ENCODE measurements at places on chromosomes 2 and 18.

DNA sequence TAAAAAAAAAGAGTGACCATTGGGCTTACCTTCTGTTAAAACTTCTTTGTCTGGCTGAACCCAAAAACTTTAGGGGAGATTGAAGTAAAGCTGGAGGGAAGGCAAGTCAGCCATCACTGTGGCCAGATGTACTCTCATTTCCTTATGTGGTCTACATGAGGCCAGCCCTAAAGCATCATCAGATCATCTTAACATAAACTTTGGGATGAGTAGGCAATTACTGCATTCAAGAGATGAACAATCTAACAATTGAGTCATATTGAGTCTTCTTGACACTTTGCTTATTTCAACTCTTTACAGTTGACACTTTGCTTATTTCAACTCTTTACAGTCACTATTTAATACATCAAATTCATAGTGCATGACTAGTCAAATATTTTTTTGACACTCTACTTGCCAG, 155.6 kb downstream of the QPCT start:
- no peak for DNase-seq

- DNase-seq = no peak
Observed at GRCh38 chr18:31603315-31603714, 11.6 kb downstream of the TTR start.

GRCh38 chr2:100271210-100271609, 51.1 kb downstream of the LONRF2 start:
- no peak for DNase-seq

DNA sequence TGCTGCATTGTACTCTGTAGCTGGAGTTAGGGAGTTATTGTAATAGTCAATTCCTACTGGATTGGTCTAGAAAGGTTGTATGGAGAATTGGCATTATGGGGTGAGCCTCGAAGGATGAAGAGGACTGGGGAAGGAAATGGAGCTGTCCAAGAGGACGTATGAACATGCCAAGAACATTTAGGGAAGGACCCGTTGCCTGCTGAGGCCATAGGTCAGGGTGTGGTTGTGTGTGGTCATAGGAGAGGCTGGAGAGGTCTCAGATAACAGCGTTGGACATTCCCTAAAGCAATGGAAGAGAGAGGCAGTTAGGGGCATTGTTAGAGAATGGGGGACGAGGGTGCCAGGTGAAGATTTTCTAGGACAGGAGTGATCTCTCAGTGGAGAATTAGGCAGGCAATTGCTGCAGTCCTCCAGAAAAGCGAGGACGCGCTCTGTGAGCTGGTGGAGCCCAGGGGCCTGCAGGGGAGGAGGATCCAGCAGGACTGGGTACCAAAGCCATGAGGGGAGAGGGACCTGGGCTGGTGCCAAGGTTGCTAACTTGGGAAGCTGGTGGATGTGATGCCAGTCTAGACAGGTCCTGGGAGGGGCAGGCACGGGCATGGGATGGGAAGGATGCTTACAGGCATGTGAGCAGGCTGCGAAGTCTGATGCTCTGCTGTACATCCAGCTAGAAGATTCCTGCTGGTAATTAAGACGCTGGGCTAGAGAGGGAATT, 9.4 kb upstream of the PSD4 start:
- DNase-seq = no peak

GRCh38 chr2:98691303-98691702, 39.6 kb downstream of the MGAT4A start:
- no peak for DNase-seq

GRCh38 chr2:145415151-145415550, 895.2 kb upstream of the ZEB2 start:
- no peak for DNase-seq

- no peak for DNase-seq
Observed at GRCh38 chr2:23801396-23801795, 125.5 kb downstream of the ATAD2B start.

GRCh38 chr2:46563186-46563585, 83.8 kb downstream of the TMEM247 start:
- no peak for DNase-seq

DNA sequence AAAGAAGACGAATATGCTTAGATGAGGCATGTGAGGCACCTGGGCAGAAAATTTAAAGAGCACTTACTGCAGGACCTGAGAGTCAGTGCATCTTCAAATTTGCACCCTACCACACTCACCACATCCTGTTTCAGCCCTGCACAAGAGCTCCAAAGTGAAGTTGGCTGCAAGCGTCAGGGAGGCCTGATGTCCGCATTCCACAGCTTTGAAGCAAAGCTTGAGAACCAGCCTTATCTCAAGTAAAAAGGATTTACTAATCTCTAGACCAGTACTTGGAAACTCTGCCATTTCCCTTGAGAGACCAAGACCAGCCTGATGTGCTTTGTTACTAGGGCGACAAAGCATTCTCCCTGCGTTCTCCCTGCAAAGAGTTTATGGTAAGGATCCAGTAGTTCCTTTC, 3.4 kb upstream of the ASNSD1 start:
- DNase-seq = no peak

- DNase-seq = no peak
Observed at GRCh38 chr2:21819454-21819853, 695.7 kb downstream of the TDRD15 start.

DNA sequence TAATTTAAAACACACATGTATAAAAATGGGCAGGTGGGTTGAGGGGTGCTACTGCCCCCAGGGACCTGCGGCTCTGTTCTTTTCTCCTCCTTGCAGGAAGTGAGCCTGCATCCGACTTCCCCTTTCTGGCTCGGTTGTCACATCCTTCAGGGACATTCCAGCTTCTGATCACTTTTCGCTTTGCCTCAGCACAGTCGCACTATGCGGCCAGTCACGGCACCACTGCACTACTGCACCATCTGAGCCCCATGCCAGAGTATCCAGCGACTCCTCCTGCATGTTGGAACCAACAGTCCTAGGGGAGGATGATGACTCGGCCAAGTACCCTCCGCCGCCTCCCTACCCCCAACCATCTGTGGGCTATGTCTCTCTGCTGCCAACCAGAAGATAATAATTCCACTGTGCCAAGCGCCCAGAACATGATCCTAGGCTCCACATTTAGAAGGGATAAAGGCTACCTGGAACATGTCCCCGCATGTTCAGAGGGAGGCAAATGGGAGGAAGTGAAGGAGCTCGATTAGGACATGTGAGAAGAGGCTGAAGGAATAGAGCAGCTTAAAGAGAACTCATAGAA, 17.6 kb downstream of the CDC42EP3 start:
- peak; percentile 87 for DNase-seq

DNA sequence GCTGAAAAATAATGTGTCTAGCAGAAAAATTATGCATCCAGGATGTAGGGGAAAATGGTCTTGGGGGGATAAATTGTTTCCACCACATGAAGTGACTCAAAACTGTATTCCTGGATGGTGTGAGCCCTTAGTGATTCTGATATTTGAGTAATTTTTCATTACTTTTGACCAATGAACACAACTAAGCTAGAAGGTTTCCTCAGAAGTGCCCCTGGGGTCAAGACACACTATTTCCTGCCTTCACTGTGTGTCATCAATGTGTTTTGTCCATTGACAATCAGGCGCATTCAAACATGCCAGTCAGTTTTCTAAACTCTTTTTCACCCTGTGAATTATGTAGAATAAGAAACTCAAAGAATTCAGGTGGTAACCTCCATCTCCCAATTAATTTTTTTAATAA, 130.5 kb upstream of the REG3G start:
- DNase-seq = no peak

- no peak for DNase-seq
Observed at GRCh38 chr2:214904634-214905033, 95.2 kb upstream of the BARD1 start.

DNA sequence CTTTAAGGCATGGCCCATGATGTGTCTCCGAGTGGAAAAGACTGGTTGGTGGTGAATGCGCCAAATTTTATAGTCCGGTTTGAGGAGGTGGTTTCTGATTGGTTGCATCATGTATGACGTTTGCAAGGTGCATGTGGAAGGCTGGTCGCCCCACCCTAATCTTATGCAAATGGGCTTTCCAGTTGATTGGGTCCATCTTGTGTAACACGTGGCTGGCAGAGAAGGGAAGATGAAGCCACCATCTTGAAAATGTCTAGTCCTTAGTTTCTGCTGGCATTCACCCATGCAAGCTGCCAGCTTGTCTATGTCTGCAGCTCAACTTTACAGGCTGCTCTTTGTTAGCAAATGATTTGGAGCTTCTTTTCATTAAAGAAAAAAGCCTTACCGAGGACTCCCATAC, 132.2 kb downstream of the PIK3C3 start:
- DNase-seq = no peak

DNA sequence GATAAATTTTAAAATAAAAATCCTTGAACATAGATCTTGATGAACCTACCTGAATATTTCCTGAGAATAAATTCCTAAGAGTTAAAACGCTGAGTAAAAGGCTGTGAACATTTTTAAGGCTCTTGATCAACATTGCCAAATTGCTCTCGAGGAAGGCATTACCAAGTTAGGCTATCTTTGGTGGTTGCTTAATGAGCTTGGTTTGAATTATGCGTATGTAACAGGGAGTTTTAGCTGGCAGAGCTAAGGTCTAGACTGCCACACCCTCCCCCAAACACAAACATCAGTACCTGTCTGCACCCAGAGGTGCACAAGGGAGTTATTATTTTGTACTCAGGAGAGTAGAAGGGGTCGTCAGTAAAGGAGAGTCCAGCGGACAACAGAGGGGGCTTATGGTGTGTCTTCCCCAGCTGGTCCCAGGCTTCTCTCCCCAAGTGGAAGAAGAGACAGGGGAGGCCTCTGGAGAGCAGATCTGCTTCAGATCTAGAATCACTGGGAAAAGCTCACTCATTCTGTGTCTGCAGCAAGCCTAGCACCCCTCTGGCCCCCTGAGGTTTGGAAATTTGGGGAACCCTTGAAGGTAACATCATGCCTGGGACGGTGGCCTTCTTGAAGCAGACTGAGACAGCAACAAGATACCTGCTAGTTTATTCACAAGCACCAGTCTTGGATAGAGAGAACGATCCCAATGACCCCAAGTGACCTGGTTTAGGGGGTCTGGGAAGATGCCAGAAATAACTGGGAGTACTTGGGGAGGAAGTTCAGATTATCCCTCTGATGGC, 197.2 kb upstream of the ID2 start:
- no peak for DNase-seq

DNA sequence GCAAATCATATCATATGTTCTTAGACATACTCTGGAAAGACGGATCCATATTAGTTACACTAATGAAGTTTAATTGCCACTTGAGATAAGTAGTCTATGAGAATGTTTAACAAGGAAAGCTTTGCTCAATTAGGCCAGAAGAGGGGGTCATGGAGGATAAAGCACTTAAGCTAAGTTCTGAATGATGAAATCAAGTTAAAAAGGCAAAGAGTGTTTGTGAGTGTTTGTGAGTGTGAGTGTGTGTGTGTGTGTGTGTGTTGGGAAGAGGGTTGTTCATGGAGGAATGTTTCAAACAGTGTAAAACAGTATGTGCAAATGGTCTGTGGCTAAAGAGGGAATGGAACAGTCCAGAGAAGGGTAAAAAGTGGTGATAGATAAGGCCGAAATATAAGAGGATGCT, 360.9 kb downstream of the ERBB4 start:
- peak; percentile 35 for DNase-seq

DNA sequence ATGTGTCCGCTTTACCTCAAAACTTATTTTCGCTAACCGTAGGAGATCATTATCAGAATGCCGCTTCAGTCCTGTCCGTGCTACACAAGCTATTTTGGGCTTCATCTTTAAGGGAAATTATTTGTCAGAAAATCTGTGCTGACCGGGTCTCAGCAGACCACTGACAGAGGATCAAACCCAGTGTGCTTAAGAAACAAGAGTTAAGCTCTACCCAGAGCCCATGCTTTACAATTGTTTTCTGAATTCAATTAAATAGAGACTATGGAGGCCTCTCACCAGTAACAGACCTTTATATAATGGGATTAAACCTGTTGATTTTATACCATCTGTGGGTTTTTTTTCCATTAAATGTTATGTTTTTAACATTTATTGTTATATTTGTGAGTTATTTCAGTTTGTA, 1956.7 kb upstream of the PIK3C3 start:
- DNase-seq = no peak

DNA sequence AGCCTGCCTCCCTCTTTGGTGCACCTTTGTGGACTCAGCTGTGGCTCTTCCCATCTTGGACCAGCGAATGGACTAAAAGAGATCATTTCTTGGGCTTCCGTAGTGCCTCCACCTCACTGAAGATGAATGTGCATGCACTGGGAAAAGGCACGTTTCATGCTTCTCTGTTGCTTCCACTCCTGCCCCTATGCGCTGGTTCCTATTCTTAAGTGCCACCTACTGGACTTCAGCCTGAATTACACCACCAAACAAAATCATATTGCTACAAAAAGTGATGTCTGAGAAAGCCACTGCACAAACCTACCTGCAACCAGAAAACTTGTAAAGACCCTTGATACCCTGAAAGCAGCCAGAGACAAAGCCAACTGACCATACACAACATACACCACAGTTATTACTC, 695.6 kb downstream of the TSN start:
- no peak for DNase-seq

- DNase-seq = no peak
Observed at GRCh38 chr2:136072621-136073020, 45.3 kb downstream of the CXCR4 start.

- DNase-seq = no peak
Observed at GRCh38 chr2:180012523-180012922, 5.4 kb upstream of the CWC22 start.

DNA sequence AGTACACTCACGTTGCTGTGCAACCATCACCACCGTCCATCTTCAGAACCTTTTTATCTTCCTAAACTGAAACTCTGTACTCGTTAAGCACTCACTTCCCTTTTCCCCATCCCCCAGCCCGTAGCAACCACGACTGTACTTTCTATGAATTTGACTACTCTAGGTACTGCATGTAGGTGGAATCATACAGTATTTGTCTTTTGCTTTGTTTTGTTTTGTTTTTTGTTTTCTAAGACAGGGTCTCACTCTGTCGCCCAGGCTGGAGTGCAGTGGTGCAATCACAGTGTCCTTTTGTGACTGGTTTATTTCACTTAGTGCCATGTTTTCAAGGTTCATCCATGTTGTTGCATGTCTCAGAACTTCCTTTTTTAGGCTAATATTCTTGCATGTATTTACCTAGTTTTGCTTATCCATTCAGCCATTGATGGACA, 7.0 kb upstream of the TYMS start:
- DNase-seq = no peak

DNA sequence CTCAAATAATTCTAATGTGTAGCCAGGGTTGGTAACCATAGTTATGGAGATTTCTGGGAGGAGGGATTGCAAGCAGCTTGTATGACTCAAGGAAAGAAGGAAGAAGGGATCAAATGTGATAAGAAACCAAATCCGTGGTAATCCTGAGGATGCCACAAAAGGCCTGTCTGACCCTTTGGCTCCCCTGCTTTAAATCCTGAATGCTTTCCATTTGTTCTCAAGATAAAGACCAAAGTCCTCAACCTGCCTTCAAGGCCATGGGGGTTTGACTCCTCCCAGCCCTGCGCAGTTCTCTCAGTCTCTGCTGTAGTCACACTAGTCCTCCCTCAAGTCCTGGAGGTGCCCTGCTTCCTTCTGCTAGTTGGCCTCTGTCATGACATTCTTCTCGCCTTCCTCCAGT, 74.0 kb downstream of the SUMO1 start:
- no peak for DNase-seq

- DNase-seq = peak; percentile 39
Observed at GRCh38 chr18:57466745-57467409, 31.7 kb downstream of the ONECUT2 start.

GRCh38 chr18:2414235-2414634, 157.1 kb downstream of the METTL4 start:
- DNase-seq = no peak
